ENCODE measurements at places on chromosomes 13 and 19.

DNA sequence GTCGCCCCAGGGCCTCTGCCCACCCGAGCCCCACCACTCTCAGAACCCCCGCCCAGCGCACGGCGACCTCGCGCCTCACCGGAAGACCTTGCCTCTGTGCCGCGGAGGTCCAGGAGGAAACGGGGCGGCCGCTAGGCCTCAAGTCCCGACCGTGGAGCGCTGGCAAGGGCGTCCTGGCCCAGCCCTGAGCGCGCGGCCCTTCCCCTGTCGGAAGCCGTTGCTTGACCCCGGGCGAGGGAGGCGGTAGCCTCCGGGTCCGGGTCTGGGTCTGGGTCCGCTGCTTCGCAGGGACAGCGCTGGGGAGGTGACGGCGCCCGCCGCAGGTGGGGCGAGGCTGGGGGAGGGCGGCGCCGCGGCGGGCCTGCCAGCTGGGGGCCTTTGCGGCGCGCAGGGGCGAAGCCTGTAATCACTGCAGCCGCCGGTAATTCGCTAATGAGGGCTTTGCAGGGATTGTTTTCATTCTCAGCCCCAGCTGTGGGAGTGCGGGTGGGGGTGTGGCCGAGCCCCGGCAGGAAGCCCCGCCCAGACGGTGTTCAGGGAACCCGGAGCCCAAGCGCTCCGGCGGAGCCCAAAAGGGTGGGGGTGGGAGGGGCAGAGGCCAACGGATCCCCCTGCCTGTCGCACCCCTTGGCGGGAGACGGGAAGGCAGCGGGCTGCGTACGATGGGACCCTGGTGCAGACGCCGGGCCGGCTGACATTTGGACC is 8.6 kb downstream of the C19orf25 start:
- no peak for DNase-seq

DNA sequence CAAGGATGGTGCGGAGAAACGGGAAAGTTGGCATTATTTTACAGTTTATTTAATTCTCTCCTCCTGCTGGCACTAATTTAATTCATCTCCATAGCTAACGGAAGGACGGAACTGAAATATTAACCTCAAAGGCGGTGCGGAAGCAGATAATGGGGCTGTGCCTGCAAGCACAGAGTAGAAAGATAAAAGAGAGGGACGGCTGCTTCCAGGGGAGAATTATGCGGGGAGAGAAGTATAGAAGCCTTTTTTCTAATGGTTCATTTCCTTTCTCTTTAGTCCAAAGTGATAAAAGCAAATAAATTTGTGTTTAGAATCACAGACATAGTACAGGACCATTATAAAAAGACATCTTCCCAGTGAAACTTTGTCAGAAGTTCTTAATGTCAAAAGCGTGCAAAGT is 34.5 kb upstream of the UQCRFS1 start:
- DNase-seq: no peak

DNA sequence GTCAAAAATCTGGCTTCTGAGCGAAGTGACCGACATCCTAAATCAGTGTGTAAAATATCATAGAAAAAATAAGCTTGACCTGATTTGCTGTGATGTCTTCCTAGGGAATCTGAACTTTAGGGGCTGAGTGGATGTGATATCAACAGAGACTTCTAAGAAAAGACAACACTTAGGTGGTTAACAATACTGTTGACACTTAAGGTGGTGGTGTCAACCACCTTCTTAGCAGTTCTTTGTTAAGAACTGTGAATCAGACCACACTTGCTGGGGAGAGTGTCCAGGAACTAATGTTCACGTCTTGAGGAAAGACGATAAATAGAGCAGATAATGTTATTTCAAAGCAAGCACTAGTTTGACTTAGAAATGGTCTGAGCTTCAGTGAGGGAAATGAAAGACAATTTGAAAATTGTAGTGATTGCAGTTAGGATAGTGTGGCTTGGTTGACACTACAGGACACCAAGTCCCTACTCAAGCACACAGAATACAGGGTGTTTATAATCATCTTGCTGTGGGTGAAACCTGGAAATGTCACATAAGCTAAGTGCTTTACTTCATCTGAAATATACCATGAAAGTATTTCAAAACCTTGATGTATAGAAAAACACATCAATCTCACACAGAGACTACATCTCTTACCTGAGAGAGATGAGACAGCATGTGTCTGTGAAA is 1936.5 kb downstream of the PCDH9 start:
- no peak for DNase-seq

- DNase-seq: peak; percentile 44
These were observed 1.1 kb downstream of the FOXO1 start for GRCh38 chr13:40665126-40666044.

GRCh38 chr13:23667750-23668149 is 97.5 kb downstream of the TNFRSF19 start:
- DNase-seq: no peak

- DNase-seq: peak; percentile 100
These were observed 6.6 kb upstream of the BCL3 start for GRCh38 chr19:44741841-44742329.

DNA sequence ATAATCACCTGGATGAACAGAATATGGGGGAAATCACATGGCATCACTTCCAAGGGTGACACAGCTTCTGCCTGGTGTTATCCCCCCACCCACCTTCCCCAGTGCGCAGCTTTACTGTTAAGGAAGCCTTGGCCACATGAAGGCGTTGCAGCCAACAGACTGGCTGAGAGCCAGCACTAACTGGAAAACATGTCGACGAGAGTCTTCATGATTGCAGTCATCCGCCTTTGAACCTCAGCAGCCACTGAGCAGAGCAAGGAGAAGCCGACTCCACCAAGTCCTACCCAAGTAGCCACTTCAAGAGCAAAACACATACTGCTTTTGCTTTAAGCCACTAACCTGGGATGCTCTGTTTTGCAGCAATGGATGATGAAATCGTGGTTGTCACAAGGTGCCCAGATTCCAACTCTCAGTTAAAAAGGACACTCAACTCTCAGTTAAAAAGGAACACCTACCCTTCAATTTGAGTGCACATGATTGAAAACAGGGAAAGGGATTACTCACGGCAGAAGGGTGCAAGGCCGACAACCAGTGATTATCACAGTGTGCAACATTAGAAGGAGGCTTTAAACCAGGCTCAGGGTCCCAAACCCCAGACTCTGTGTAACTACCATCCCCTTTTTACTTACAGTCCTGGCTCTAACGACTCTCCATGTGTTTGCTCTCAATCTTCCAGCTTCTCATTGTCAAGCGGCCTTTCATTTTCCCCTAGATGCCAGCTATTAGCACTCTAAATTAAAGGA is 149.1 kb downstream of the KLF12 start:
- DNase-seq: no peak

- DNase-seq: no peak
These were observed 52.8 kb downstream of the SPTBN4 start for GRCh38 chr19:40519352-40520322.

DNA sequence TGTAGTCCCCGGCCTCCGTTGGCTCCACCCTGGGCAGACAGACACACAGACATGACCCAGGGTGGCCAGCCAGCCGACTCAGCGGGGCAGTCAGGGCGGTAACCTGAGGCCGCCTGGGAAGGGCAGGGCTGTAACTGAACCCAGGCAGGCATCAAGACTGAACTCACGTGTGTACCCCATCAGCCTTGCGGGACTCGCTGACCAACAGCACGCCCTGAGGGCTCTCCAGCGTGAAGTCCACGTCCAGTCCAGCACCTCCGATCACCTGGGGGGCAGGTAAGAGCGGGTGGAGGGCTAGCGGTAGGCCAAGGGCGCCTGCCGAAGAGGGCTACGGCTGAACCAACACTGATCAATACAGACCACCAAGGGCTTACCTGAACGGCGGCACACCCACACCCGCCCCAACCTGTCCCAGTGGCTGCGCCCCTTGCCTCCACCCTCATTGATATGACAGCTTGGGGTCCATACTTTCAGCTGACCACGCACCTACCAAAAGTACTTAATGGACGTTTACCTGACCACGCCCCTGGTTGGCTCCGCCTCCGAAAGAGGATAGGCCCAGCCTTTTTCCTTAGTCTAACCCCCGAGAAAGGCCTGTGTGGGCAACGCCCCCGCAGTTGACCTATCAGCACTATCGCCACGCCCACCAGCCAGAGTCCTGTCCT is 791 bp downstream of the TMED1 start:
- DNase-seq: peak; percentile 42

- no peak for DNase-seq
These were observed 214.8 kb upstream of the UBL3 start for GRCh38 chr13:30065181-30065580.

DNA sequence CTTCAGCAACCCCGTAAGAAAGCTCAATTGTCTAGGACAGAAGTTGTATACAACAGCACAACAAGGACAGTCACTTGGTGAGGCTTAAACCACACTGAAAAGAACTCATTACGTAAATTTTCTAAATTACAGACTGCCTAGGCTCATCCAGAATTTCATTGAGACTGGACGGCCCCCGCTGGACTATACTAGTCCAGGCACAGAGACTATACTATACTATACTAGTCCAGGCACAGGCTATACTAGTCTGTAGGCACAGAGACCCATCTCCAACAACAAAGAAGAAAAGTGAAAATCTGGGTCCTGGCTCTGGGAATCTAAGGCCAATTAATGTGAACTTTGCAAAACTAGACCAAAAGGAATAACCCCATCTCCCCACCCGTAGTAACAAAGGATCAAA is 700 bp downstream of the ZNF816 start:
- DNase-seq: no peak

GRCh38 chr13:111166882-111167675 is 52.0 kb downstream of the ARHGEF7 start:
- DNase-seq: no peak

DNA sequence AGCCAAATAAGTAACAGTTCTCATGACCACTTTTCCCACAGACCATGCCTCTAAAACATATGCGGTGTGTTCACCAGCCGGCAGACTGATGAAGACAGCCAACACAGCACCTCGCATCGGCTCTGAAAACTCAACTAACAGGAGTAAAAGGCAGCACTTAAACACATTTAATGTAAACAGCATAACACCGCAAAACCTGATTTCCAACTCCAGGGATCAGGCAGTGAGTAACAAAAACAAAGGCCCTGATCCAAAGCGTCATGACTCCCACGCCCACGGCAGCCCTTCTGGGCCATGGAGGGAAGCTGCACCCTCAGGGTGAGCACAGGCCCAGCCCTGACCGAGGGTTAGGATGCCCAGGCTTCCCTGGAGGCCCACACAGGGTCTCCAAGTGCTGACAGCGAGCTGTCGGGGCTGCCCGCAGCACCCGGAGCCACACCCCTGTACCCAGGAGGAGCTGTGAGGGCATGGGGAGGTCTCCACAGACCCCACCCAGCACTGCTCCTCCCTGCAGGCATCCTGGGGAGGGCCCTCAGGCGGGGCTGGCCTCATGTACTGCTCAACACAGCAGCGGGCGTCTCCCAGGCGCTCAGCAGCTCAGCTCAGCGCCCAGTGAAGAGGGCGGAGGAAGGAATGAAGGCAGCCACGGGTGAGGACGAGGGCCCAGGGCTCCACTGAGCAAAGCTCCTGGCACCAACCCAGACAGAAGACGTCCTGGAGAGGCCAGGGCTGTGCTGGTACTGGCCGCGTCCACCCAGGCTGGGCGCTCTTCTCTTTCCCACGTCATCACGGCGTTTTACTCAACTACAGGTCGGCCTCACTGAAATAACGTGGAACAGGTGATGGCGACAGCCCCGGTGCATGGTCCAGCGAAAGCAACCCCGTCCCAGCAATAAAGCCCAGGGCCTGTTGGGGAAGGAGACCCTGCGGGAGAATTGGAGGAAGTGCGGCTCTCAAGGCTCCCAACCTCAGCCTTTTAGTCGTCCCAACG is 53.7 kb downstream of the RASA3 start:
- DNase-seq: peak; percentile 16

All from body of pancreas (tissue), 4 donors.